ENCODE measurements at places on chromosomes 6 and 20.
A peak's percentile ranks its signal among the peaks of the same experiment; 100 is the strongest.

GRCh38 chr6:215335-216034 lies 76.8 kb upstream of the DUSP22 start:
- DNase-seq, result no peak

GRCh38 chr6:160093061-160093460 lies 28.6 kb upstream of the SLC22A1 start:
- DNase-seq, result no peak

GRCh38 chr6:43436577-43437282 lies 9.4 kb downstream of the ABCC10 start:
- DNase-seq, result peak; percentile 73

DNA sequence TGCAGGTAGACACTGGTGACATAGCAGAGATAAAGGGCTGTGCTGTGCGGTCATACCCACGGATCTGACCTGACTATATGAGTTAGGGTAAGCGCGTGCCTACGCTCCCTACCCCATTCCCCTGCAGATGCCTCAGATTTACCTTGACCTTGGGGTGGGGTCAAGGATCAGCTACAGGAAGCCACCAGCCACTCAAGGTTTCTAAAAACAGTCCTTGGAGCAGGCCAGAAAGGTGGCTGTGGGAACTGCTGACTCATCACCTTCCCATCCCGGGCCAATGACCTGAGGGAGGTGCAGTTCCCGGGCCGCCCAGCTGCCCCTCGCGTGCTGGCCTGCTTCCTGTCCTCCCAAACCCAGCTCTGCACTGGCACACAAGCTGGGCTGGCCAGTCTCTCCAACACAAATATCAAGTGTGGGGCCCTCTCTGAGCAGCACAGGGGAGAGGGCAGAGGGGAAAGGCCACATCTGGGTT lies 23.0 kb downstream of the KCNK5 start:
- no peak for DNase-seq

GRCh38 chr6:125904871-125905270 lies 51.7 kb upstream of the HINT3 start:
- DNase-seq, result peak; percentile 59

DNA sequence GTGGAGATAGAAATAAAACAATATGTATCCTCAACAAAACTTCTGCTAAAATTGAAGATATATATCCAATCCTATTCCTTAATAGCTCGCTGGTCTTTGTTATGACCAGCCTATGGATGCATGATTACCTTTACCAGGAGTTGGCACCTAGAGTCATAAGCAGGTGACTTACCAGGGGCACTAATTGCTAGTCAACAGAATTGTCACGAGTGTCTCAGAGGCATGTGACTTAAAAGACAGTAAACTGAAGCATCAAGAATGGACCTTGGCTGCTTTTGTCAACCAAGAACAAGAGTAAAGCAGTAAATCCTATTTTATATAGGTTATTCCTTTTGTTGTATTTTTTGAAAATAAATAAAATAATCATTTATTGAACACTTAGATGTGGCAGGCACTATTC lies 115.4 kb downstream of the MYO6 start:
- DNase-seq, result no peak

DNA sequence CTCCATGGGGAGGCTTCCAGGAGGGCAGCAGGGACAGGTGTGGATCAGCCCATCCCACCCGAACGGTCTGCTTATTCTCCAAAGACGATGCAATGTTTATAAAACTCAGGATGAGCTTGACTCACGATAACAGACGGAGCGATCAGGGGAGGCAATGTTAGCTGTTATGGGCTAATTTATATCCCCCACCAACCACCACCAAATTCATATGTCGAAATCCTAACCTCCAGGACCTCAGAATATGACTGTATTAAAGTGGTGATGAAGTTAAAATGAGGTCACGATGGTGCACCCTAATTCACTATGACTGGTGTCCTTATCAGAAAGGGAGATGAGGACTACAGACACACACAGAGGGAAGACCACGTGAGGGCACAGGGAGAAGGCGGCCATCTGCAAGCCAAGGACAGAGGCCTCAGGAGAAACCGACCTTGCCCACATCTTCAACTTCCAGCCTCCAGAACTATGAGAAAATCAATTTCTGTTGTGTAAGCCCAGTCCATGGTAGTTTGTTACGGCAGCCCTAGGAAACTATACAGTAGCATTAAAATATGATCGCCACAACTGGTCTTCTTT lies 7.0 kb downstream of the ADTRP start:
- peak; percentile 73 for DNase-seq

GRCh38 chr20:3084283-3084985 lies at the start of gene AVP:
AVP (minus strand) TSS chr20:3084724; CDS start chr20:3084674, 50 bp downstream.
- no peak for DNase-seq

DNA sequence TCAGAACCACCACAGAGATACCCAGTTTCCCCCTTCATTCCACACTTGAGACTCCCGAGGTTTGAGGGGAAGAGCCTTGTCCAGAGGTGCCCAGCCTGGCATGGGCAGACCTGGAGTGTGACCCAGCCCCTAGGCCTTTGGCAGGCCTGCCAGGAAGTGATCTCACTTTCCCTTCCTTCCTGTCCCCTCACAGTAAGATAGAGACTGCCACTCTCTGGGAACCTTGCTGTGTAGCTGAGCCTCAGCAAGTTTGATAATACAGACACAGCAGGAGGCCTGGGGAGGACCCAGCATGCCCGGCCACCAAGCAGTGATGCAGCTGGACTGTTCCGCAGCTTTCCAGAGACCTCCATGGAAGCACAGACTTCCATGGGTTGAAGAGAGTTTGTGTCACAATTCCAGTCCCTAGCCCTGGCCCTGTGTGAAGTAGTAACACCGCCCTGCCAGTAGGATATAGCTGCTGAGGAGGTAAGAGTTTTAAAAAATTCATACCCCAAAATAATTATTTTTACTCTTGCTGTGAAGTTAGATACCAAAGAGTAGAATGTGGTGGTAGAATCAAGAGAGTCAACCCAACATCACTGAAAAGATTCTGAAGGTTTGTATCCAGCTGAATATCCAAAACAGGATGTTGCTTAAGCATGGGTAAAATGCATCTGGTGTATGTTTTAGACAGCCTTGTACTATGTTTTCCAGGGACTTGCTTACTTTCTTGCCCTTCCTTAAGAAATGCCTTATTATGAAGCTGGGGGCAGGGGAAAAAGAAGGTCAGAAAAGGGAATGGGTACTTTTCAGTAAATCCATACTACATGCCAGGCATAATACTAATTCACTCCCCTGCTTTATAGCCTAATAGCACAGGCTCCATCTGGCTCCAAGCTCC lies 16.3 kb downstream of the PKIG start:
- no peak for DNase-seq

GRCh38 chr6:135266675-135267074 lies 85.6 kb downstream of the MYB start:
- DNase-seq, result no peak

GRCh38 chr6:33620158-33620855 lies 815 bp upstream of the ITPR3 start:
- no peak for DNase-seq

GRCh38 chr6:95387845-95388244 lies 189.5 kb upstream of the MANEA start:
- DNase-seq, result no peak
